ENCODE measurements at places on chromosomes 1 and 21.

DNA sequence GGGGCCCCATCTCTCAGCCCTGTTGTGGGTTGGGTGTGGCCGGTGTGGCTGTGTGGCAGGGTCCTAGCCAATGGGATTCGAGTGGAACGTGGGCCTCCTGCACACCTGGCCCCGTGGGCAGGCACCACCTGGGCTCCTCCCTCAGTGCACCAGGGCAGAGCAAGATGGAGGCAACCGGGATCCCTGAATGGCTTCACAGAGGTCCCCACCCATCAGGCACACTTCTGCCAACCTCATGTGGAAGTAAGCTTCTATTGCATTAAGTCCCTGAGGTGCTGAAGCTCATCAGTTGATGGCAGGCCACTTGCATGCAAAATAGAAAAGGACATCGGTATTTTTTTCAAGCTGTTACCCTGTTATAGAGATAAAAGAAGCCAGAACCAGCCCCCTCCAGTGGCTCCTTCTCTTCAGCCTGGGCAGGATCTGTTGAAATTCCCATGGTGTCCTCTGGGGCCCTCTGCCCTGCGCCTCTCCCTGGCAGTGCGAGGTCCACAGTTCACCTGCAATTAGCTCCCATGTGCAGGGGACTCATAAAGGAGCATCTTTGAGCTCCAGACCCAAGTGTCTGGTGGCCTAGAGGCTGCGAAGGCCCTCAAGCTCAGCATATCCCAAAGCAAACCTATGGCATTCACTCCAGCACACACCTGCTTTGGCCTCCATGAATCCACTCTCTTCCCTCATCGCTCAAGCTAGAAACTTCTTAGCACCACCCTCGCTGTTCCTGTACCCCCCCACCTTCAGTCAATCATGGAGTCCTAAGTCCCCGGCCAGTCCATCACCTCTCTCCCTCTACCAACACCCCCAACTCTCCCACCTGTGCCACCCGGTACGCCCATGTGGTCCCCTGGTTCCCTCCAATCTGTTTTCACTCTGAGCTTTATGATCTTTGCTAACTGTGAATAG is 2.1 kb upstream of the SLC45A1 start:
- no peak for DNase-seq

DNA sequence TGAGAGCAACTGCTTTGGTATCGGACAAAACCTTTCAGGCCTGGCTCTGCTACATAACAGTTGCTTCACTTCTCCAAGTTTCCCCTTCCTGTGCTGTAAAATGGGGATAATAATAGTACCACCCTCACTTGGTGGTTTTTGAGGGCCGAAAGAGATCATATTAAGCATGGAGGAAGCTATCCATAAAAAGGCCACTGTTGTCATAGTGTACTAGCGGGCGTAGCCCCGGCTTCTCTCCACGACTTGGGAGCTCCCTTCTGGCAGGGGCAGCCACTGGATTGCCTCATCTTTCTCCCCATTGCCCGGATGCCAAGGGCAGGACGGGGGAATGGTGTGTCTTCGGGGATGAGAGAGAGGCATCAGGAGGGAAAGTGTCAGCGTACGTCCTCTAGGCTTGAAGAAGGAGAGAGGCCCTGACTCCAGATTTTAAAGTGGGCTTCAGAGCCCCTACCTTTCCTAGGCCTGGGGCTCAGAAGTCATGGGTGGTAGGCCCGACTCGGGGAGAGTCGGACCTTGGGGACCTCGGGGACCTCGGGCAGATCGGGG is 548 bp upstream of the MFSD2A start:
- DNase-seq: no peak

DNA sequence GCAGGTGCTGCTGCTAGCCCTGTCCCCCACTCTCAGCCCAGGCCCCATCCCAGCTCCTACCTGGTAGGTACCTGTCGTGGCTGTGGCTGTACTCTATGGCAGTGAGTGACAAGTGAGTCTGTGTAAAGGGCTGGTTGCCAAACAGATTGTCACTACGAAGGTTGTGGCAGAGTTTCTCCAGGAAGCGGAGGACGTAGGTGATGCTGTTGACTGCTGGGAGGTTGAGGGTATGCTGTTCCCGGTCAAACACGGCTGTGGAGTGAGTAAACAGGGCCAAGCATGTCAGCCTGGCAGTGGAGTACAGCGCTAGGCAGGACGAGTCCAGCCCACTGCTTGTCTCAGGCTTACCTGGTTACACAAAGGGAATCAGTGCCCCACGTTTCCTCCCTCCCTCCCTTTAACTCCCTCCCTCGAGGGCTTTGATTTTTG is 24.8 kb upstream of the SLFNL1 start:
- no peak for DNase-seq

- DNase-seq: no peak
Observed at GRCh38 chr1:197908716-197909220, 6.3 kb downstream of the C1orf53 start.

- no peak for DNase-seq
Observed at GRCh38 chr1:214135886-214136285, 145.1 kb upstream of the SMYD2 start.

DNA sequence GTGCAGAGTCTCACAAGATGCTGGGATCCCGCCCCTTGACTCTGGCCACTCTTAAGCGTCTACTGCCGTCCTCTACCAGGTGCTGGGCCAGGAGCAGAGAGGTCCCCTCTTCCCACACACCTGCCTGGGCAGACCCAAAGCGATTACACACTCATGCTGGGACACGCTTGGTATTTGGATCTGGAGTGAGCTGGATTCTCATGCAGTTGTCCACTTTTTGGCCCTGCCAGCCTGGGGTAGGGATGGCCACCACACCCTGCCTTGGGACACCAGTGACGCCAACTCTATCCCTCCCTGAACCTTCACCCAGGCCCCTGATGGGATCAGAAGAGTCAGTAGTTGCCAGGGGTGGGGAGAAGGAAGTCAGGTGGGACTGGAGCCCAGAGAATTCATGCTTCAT is 28.6 kb downstream of the ITPKB start:
- DNase-seq: no peak

- no peak for DNase-seq
Observed at GRCh38 chr1:54376430-54377039, 29.7 kb downstream of the SSBP3 start.

GRCh38 chr21:17527240-17527639 is 14.4 kb downstream of the CXADR start:
- DNase-seq: no peak

GRCh38 chr1:173454966-173455524 is 22.1 kb upstream of the PRDX6 start:
- DNase-seq: no peak

GRCh38 chr1:172108161-172108893 is 267.0 kb downstream of the DNM3 start:
- DNase-seq: no peak

GRCh38 chr1:7172804-7173203 is 387.6 kb downstream of the CAMTA1 start:
- DNase-seq: peak; percentile 89

- no peak for DNase-seq
Observed at GRCh38 chr1:158101927-158102326, 78.8 kb upstream of the CD1D start.

- DNase-seq: no peak
Observed at GRCh38 chr1:222918801-222919477, 104.1 kb downstream of the DISP1 start.

- no peak for DNase-seq
Observed at GRCh38 chr1:109927911-109928321, 17.3 kb downstream of the CSF1 start.

GRCh38 chr1:158942490-158942889 is 11.1 kb downstream of the PYHIN1 start:
- DNase-seq: no peak

DNA sequence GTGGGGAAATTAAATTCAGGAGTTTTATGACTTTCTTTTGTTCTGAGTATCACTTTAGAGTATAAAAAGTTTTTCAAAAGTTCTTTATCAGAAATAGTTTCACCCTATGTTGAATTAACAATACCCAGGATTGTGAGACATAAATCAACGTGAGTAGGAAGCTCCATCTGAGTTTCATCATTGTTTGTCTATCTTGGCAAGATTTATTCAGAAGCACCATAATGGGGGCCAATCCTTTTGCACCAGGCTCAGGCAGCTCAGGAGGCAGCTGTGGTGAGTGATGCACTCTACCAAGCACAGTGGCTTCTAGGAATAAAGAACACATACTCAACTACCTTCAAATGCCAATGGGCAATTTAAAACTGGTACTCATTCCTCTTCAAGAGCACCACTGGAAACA is 12.0 kb downstream of the CREG1 start:
- no peak for DNase-seq

DNA sequence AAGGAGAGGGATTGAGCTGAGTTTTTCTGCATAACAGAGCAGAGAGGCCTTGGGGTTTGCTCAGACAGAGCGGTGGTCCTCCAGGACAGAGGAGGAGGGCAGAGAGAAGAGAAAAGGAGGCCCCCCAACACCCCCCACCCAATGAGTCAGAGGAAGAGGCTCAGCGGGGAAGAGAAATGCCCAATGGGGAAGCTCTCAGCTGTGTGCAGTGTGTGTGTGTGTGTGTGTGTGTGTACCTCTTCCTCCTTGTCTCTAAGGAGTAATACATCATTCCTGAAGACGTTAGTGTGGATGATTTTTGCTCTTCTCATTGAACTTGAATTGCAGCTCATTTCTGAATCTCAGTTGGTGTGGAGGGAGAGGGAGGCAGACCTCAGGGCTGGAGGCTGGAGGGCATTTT is 8.7 kb downstream of the TMPRSS3 start:
- DNase-seq: no peak

DNA sequence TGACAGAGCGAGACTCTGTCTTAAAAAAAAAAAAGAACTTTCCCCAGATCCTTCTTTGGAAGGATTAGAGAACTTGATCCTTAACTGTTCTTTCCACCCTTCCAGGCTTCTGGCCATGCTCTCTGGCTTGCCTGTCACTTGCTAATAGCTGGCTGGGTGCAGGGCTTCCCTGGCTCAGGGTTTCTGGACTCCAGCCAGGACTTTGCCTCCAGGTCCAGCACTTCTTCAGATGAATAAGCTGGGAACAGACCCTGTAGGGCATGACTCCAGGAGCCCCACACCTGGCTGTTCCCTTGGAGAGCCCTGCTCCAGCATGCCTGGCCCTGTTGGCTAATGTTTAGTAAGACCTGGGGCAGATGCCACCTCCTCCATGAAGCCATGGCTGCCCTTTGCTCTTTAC is 3.3 kb upstream of the NT5C1A start:
- DNase-seq: no peak

- DNase-seq: peak; percentile 68
Observed at GRCh38 chr1:67535474-67535873, 105.3 kb upstream of the SERBP1 start.

DNA sequence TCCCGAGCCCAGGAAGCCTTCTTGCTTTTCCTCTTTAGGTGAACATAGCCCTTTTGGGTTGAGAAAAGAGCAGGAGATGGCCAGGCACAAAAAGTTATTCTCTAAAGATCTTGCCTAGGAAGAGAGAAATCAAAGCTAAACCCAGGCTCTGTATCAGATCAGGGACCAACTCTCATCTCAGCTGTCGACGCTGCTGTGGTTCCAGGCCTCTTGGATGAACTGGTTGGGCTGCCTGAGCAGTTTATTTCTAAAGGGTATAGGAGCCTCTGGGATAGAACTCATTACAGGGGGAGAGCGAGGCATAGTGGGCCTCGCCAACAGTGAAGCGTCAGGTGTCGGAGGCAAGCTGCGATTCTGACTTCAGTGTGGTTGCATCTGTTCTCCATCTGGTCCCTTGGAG is 82.6 kb upstream of the F3 start:
- no peak for DNase-seq

- DNase-seq: no peak
Observed at GRCh38 chr1:40270152-40270834, 12.3 kb downstream of the ZMPSTE24 start.

- DNase-seq: no peak
Observed at GRCh38 chr1:230029244-230029941, 37.6 kb upstream of the GALNT2 start.

DNA sequence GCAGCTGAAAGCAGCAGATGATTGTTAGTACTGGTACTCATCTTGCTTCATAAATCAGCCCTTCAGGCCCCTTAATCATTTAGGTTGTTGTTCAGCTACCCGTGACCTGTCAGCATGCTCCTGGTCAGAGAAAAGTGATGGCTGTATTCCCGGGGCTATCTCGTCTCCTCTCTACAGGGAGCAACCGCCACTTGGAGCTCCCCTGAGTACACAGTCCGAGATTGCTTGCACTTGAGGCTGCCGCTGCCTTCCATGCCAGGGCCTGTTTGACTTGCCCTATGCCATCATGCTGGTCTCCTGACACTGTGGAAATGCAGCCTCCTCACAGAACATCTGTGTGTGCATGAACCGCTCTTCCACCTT is 97.5 kb downstream of the SPATA46 start:
- no peak for DNase-seq

DNA sequence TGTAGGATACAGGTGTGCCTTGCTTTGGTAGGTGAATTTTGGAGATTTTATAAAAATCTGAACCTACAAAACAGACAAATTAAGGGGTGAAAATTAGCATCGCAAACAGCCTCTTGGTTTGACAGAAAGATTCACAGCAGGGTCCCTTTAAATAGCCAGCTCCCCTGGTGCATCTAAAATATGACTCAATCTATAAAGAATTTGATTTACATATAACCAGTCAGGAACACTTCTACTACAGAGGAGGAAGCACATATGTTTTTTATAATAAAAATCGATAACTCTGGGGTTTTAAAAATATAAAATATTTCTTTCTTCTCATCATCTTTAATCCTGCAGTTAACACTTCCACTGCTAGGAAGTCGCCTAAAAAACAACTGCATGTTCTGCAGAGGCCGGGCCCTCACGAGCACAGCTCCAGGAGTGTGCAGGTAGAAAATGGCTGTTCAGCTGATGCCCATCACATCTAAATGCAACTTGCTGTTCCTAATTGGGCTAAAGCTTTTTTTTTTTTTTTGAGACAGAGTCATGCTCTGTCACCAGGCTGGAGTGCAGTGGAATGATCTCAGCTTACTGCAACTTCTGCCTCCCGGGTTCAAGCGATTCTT is 203.4 kb downstream of the HS2ST1 start:
- DNase-seq: no peak

DNA sequence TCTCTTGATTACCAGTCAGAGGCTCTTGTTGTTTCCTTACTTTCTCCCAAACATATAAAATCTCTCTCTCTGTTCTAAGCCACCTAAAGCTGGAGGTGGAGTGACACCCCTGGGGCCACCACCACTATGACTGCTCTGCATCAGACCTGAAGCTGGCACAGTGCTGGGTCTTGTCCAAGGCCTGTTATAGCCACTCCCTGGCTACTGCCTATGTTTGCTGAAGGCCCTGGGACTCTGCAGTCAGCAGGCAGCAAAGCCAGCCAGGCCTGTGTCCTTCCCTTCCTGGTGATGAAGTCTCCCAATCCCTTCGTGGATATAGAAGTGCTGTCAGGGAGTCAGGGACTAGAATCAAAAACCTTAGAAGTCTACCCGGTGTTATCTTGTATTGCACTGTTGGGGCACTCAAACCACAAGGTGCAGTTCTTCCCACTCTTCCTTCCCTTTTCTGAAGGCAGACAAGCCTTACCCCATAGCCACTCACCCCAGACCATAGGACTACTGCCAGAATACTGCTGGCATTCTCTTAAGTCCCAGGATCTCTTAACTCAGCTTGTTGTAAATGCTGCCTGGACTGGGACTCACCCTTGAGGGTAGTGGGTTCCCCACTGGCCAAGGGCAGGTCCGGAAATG is 103.1 kb downstream of the RPS6KC1 start:
- no peak for DNase-seq
